T1000 (cell line): ENCODE measurements at places on chromosomes 11 and 22.

GRCh38 chr11:123351375-123351774 lies 78.7 kb upstream of the GRAMD1B start:
- no peak for DNase-seq

DNA sequence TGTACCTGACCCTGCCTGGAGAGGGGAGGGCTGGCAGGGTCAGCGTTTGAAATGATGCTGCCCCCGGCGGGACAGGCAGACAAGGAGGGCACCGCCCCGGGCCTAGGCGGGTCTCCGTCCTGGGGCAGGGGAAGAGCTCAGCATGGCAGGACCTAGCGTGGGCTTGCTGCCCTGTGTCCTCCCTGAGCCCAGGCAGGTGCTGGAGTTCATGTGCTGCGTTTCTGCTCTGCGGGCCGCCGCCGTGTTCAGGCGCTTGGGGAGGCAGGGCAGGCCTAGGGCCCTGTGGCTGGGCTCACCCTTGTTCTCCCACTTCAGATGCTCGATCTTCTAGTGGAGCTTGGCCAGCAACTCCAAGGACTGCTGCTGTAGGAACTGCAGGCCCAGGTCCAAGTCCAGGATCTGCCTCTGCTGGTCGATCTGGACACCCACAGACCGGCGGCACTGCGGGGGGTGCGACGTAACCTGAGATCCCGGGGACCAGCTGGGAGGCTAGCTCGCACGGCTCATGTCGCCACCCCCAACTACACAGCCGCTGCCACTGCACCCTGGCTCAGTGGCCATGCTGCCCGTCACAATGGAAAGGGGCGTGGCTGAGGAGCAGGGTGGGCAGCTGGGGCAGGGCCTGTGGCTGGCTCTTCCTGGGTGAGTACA lies 84.4 kb downstream of the MED15 start:
- no peak for DNase-seq

DNA sequence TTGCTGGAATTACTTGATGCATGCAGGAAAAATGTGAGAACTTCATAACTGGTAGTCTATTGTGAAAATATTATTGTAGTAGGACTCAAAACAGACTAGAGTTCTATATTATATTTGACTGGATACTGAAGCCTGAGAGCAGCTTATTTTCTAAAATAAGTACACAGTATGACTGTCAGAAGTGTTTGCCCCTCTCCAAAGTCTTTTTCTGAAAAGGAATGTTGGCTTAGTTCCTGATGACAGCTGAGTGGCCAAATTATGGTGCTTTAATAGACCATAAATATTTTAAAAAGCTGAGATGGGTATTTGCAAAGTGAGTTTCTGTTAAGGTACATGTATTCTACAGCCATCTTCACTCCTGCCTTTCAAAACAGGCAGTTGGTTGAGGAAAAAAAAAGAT lies 13.1 kb downstream of the ZBED5 start:
- DNase-seq = no peak

DNA sequence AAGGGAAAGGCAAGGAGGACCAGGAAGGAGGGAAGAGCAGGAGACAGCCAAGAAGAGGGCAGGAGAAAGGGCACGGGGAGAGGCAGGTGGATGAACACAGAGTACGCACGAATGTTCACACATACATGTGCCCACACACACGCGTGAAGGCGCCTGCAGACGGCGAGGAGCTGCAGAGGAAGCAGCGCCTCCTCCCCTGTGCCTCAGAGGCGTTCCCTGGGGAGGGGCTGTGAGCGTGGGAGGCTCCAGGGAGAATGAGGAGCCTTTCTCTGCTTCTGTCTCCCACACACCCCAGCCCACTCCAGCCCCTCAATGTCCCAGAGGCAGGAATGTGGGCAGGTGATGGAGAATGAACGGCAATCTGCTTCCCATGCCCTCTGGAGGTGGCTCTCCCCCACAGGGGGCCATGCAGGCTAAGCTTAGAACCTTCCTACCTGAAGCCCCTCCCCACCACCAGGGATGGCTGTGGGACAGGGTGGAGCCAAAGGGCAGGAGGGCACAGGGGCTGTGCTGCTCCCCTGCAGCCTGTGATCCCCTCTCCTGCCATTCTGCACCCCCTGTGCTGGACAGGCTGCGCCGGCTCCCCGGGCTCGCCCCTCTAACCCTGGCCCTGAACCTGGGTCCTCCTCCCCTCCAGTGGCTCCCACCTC lies 25.3 kb downstream of the PPM1F start:
- DNase-seq = no peak

- DNase-seq = no peak
Measured at GRCh38 chr11:116468699-116469098, 304.1 kb downstream of the BUD13 start.
